ENCODE measurements at places on chromosomes 16 and 17.

GRCh38 chr16:67184995-67185650, 1.4 kb upstream of the MATCAP1 start:
- DNase-seq = peak; percentile 75

DNA sequence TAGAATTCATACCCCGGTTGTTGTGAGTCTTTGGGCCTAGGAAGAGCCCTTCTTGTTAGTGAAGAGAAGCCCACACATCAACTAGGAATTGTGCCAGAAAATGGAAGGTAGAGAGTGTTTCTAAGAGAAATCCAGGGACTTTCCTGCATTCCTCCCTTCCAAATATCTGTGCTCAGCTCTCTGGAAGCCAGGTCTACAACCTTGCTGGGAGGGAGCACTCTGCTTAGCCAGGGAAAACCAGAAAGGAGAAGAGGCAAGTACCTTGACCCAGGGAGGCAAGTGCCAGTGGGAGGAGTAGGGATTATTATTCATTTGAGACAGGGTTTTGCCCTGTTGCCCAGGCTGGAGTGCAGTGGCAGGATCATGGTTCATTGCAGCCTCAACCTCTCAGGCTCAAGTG, 48.4 kb upstream of the TAC4 start:
- DNase-seq = no peak

GRCh38 chr16:23005951-23006350, 143.3 kb downstream of the USP31 start:
- DNase-seq = no peak

- no peak for DNase-seq
Observed at GRCh38 chr17:50629902-50630301, 4.8 kb upstream of the ABCC3 start.

DNA sequence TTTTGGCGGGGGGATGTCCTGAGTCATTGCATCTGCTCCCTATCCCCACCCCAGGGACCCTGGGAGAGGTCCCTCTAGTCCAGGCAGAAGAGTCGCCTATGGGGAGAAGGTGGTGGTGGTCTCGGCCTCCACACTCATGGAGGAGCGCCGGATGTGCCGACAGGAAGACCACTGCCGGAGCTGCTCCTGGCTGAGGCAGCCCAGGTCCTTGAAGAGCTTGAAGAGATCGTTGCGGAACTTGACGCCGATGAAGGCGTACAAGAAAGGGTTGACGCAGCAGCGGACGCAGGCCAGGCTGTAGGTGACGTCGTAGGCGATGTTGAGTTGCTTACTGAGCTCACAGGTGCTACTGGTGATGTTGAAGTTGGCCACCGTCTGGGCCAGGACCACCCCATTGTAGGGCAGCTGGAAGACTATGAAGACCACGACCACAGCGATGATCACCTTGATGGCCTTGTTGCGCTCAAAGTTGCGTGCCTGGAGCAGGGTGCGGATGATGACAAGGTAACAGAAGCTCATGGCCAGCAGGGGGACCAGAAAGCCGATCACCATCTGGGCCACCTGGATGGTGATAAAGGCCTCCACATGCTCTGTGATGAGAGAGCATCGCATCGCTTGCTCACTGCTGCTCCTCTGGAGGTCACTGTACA, 10.5 kb downstream of the CCR7 start:
- DNase-seq = peak; percentile 15

GRCh38 chr16:51834794-51835193, 683.7 kb upstream of the SALL1 start:
- no peak for DNase-seq

DNA sequence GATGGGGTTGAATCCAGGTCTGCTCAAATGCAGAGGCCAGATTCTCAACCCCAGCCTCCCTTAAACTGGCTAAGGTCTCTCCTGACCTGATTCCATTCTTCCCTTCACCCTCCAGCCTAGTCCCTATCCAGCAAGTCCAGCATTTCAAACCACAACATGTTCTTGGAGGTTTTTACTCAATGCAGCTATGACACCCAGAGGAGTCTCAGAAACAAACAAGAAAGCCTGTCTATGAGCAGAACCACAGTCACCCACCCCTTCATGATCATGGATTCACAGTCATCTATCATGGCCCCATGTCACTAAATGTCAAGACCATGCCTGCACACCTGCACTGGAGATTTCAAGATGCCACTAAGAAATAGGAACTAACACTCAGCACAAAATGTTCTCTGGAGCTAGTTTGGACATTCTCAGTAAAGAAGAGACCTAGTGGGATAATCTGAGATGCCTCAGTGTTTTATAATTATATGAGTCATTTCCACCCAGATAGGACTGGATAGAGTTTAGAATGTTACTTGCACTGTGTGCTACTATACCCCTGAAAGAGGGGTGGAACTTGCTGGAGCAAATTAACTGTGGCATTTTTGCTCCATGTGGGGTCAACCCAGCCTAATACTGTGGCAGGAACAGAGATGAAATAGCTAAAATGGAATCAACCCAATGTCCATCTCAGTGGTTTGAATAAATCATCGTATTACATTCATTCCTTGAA, 9.5 kb upstream of the METTL22 start:
- no peak for DNase-seq

- DNase-seq = no peak
Observed at GRCh38 chr17:34525651-34526050, 53.7 kb upstream of the TMEM132E start.

- DNase-seq = no peak
Observed at GRCh38 chr17:39979893-39980350, 685 bp upstream of the PSMD3 start.

GRCh38 chr16:54977211-54977610, 46.5 kb downstream of the IRX5 start:
- no peak for DNase-seq

GRCh38 chr16:87342978-87343752, 26.0 kb upstream of the C16orf95 start:
- DNase-seq = no peak

- no peak for DNase-seq
Observed at GRCh38 chr17:61897548-61898180, 30.1 kb downstream of the INTS2 start.

- no peak for DNase-seq
Observed at GRCh38 chr17:38861399-38861843, 7.9 kb upstream of the RPL23 start.
